H1 (cell line): ENCODE measurements at places on chromosomes 16 and 17.

- DNase-seq, result no peak
Measured at GRCh38 chr17:38320482-38320881, 23.3 kb downstream of the GPR179 start.

GRCh38 chr16:81313701-81314602 is 810 bp upstream of the GAN start:
- peak; percentile 58 for DNase-seq

GRCh38 chr17:83183951-83184506 is 104.6 kb downstream of the METRNL start:
- DNase-seq, result peak; percentile 31

- DNase-seq, result no peak
Measured at GRCh38 chr17:66135219-66135618, 56.7 kb downstream of the CEP112 start.

DNA sequence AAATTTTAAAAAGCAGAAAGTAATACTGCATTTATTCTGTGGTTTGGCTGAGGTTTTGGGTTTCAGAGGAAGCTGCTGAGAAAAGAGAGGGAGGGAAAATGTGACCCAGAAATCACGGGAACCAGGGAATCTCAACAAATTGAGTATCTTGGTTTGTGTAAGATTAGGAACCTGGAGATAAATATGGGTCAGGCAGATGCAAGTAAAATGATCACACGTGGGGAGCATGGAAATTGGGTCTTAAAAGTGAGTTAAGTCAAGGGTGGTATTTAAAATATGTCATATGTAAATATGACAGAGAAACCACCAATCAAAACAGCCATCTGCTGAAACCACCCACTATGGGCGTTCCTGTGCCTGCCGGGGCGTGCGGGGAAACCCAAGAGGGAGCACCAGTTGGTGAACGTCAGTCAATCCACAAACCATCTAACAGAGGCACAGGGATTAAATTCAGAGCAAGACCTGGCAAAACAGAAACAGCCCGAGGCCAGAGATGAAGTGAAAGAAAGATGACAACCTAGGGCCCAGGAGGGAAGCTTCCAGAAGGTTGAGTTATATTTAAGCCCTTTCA is 33.4 kb downstream of the CDH13 start:
- DNase-seq, result no peak

- DNase-seq, result no peak
Measured at GRCh38 chr16:19972111-19972510, 87.5 kb upstream of the GPRC5B start.

DNA sequence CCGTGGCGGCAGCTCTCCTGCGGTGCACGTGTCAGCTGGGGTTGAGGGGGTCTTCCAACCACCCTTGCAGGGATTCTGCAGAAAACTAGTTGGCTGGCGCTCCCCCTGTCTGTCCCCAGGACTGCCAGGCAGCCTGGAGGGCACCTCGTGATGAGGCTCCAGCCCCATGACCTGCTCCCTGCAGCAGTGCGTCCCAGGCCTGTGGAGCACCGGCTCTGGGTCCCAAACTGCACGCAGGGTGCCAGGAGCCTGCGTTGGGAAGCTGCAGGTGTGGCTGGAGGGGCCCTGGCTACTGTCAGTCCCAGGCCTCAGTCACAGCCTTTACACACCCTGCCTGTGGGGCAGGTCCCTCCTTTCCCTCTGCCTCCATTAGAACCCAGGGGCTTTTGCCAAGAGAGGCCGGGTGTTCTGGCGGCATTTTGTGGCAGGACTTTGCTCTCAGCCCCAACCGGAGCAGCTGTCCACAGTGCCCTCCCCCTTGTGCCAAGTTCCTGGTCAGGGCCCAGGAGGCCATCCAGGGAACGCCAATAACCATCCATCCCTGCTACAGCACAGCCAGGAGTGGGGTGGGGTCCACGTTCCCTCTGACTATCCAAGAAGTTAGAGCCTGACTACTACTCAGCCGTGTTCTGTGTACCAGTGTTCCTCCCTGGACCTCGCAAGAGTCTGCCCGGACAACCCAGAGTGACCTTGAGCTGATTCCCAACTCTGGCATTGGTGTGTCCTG is 9.2 kb downstream of the CHMP6 start:
- no peak for DNase-seq

DNA sequence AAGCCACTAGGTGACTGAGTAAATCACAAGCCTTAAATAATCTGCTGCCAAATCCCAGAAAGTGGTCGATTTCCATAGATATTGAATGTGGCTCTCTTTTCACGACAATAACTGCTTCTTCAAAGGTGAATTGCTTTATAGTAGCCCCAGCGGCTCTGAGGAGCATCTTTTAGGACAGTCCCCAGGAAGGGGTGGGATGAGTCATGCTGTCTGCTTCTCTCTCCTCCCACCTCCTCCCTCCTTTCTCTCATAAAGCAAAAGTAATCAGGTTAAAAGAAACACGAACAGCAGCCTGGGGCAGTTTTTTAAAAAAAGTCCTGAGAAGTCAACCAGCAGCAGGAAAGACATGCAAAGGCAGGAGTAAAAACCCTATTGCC is 1.8 kb downstream of the KIAA0513 start:
- DNase-seq, result no peak

DNA sequence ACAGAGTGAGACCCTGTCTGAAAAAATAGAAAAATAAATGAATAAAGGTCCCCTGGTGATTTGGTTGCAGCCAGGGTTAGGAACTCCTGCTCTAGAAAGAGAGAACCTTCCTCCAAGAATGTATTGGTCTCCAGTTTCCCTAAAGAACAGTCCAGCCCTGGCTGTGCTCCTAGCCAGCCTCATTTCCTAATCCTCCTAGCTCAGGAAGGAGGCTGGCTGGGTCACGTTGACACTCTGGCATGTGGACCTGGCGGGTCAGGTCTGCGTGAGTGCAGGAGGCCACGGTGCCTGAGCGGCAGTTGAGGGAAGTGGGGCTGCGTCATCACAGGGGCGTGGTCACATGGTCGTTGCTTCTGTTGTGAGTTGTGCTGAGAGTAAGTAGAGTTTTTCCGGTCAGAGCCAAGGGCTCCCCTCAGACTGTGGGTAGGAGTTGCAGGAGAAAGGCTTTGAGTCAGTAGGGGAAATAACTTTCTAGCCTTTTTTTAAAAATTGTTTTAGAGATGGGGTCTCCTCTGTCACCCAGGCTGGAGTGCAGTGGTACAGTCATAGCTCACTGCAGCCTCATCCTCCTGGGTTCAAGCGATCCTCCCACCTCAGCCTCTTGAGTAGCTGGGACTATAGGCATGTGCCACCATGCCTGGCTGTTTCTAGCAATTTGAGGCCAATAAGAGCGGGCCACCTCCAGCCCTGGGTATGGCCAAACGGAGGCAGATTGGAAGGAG is 194.0 kb upstream of the CIBAR2 start:
- DNase-seq, result no peak

DNA sequence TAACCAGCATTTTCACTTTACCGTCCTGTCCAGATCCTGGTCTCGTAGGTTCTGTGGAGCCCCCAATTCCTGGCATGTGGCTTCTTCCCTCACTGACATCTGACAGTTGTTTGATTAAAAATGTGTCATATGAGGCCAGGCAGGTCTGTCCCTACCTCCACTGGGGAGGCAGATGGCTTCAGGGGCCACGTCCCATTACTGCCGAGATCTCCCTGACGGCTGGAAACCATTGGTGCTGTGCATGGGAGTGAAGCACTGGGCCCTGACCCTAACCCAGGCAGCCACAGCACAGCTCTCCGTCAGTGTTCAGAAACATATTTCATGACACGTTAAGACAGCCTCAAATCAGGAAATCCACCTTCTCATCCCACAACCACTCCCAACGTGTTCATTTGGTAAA is 77.5 kb downstream of the GNAO1 start:
- no peak for DNase-seq

- DNase-seq, result no peak
Measured at GRCh38 chr16:69513180-69513966, 52.4 kb upstream of the NFAT5 start.

DNA sequence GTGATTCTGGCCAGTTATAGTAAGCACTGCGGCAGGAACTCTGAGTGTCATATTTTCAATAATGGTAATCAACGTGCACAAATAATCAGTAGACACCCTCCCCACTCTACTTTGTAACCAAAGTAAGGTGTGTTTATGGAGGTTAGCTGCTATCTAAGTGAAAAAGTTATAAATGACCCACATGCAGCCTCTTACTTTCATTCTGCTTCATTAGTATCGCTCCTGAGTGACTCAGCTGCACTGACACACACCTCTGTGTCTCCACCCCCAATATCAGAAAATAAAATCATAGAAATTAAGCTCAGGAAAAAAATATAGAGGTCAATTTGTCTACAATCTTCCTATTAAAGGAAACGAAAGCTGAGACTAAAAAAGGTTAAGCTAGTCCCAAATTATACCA is 64.1 kb upstream of the TRAP1 start:
- DNase-seq, result no peak

DNA sequence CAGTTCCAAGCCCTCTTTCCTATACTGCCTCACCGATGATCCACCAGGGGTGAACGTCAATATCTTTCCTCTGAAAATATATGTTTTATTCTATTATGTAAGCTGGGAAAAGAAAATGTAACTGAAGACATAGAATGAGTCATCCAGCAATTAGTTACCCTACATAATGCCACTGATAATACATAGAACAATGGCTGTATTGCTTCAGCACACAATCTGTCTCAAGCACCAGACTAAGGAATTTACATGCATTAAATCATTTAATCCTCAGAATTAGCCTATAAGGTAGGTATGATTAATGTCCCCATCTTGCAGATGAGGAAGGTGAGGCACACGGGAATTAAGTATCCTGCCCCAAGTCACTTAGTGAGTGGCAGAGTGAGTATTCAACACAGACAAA is 472.8 kb downstream of the TOX3 start:
- no peak for DNase-seq

- no peak for DNase-seq
Measured at GRCh38 chr17:78806451-78806850, 24.4 kb upstream of the CYTH1 start.

- DNase-seq, result no peak
Measured at GRCh38 chr17:69358688-69359596, 32.0 kb upstream of the ABCA5 start.

- DNase-seq, result no peak
Measured at GRCh38 chr17:32564325-32564724, 77.5 kb downstream of the CDK5R1 start.

DNA sequence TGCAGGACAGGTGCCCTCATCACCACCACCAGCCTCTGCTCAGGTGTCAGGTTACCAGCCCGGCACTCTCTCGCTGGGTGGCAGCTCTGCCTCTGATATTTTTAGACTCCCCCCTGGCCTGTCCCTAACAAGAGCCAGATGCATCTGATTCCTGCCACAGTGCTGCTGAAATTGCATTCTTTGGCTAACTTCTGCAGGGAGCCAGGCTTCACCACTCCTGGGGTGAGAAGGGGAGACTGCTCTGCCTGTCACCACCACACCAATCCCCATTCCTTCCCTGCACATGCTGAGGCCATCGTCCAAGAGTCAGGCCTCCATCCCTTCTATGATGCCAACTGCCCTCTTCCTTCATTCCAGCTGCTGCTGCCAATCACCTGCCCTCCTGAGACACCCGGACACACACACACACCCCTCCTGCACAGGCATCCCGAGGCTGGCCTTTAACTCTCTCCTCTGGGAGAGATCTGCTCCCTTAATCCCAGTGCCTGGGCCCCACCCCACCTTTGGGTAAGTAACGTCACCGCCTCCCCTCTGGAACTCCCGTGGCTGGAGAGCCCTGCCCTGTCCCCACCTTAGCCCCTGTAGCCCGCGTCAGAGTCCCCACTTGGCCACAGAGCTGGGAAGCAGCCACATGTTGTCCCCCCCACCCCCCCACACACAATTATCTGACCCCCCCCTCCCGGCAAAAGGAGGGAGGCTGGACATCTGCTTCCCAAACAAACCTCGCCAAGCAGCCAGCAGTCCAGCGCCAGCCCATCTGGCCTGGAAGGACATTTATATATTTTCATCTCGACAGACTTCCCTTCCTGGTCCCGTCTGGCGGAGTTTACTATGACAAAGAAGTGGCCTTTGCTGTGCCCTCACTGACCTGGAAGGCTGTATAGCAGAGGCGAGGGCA is 2.8 kb downstream of the EMP2 start:
- DNase-seq, result no peak

DNA sequence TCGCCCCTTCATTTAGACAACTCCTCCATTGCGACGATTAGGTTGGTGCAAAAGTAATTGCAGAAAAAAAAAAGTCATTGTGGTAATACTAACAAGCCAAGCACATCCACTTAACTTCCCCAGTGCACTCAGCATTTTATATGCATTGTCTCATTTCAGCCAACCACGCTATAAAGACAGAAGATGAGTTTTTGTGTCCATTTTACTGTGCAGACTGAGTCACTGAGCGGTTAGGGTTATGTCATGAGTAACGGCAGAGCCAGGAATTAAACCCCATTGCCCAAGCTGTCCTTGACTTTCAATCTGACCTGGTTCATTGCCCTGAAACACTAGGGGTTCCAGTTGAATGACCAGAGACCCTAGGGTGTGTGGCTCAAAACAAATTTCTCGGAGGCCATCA is 218.7 kb downstream of the XYLT1 start:
- no peak for DNase-seq

DNA sequence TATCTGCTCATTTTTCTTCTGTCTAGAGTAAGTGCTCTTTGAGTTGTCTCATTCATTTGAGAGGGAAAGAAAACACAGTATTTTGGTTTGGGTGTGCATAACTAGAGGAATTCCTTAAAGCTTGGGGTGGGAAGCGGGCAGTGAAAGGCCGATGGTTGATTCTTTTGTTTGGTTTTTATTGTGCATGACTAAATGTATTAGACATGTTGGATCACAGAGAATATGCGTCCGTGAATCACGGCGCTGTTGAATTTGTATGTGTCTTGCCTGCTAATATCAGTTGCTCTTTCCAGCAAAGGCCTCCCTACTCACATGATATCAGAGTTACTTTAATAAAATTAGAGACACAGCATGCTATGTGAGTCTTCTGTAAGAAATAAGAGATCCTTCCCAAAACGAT is 180.0 kb downstream of the CHD9NB start:
- DNase-seq, result no peak

GRCh38 chr16:28555561-28555960 is 1.8 kb downstream of the SGF29 start:
- DNase-seq, result no peak

- no peak for DNase-seq
Measured at GRCh38 chr16:9647981-9648701, 534.1 kb downstream of the GRIN2A start.

DNA sequence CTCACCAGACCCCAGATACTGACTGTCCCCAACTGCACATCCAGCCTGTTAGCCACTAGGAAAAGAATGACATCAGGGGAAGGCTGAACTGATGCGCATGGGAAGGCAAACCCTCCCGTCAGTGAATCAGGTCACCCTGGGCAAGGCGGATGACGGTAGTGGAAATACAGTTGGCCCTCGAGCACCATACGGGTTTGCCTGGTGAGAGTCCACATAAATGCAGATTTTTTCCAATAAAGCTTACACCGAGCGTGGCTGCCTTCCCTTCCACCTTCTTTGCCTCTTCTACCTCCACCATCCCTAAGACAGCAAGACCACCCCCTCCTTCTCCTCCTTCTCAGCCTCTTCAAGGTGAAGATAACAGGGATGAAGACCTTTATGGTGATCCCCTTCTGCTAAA is 236.1 kb upstream of the TNRC6C start:
- DNase-seq, result no peak
